Activated T-helper 2 cell treated with anti-CD3 and anti-CD28 coated beads, Interferon-gamma antibody, Interleukin-2, Interleukin-4, amounts not matched to agents 10 μg/mL and 5 μg/mL and 100 μg/mL, durations not matched to agents 14 hours and 24 hours and 36 hours (primary cell): ENCODE measurements at places on chromosomes 6 and 20. TPM values are rescaled to one million over a fixed set of nuclear protein-coding genes. Genes with fewer than 3 reads are reported as not detected.

PPIL1 gene
- 52.4 and 54.8 TPM in 2 replicates for total RNA-seq

SLC17A9 gene
- total RNA-seq: 20.2 and 21.4 TPM in 2 replicates

TPX2 gene
- 82.8 and 83.0 TPM in 2 replicates for total RNA-seq

GRCh38 chr20:41029150-41029901, 704 bp downstream of the TOP1 start:
- H3K4me1 ChIP-seq: peaks cover 47% of the 10 kb centered on the region
- peak; percentile 43 for DNase-seq
- H3K36me3 ChIP-seq: peaks cover 49% of the 10 kb centered on the region
- peak overlapping the region; percentile 82 for H3K4me3 ChIP-seq
- peak overlapping the region; percentile 76 for H3K27ac ChIP-seq

LTB gene
- 16.3 and 16.6 TPM in 2 replicates for total RNA-seq

PAK5 gene
- not detected in 2 replicates for total RNA-seq

GRCh38 chr20:50395251-50395729, 114.9 kb upstream of the PTPN1 start:
- H3K27ac ChIP-seq: no peak overlapping the region
- H3K4me3 ChIP-seq: no peak overlapping the region
- H3K36me3 ChIP-seq: no peaks in the 10 kb centered on the region
- DNase-seq: no peak
- peaks cover 11% of the 10 kb centered on the region for H3K4me1 ChIP-seq

OLIG3 gene
- total RNA-seq: not detected in 2 replicates

GRCh38 chr20:52056203-52057062, 135.1 kb downstream of the ZFP64 start:
- DNase-seq: no peak
- H3K27ac ChIP-seq: no peak overlapping the region
- H3K4me3 ChIP-seq: no peak overlapping the region
- H3K27me3 ChIP-seq: no peaks in the 10 kb centered on the region

DNA sequence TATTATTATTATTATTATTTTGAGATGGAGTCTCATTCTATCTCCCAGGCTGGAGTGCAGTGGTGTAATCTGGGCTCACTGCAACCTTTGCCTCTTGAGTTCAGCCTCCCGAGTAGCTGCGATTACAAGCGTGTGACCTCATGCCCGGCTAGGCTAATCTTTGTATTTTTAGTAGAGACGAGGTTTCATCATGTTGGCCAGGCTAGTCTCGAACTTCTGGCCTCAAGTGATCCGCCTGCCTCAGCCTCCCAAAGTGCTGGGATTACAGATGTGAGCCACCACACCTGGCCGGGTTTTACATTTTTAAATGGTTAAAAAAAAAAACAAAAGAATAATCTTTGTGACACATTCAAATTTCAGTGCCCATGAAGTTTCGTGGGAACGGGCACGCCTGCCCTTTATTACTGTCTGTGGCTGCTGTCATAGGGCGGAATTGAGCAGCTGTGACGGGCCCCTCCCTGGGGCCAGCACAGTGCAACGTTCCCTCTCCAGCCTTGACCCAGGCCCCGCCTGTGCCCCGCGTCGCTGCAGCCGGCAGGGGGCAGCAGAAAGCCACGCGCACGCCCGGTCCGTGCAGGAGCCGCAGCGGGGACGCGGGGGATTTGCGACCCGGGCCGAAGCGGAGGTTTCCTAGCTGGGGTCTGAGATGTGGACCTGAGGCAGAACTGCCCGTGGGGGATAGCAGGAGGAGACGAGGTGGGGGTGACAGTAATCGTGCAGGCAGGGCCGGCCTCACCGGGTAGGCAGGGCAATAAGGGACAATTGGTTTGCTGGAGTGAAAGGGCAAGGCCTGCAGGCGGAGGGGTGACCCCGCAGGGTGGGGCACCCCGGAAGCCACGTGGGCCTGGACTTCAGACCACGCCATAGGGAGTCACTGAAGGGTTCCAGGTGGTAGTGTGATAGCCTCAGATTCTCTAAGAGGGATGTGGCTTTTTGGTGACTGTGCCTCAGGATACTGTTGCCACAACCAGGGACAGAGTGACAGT, 54.3 kb downstream of the SYTL3 start:
- H3K4me1 ChIP-seq: peaks cover 24% of the 10 kb centered on the region
- DNase-seq: peak; percentile 71

FNDC1 gene
- total RNA-seq: 0.05 TPM in 1 of 2 replicates, not detected in the other

OR12D3 gene
- total RNA-seq: not detected in 2 replicates

ARMC12 gene
- total RNA-seq: 0.89 and 0.97 TPM in 2 replicates

DNA sequence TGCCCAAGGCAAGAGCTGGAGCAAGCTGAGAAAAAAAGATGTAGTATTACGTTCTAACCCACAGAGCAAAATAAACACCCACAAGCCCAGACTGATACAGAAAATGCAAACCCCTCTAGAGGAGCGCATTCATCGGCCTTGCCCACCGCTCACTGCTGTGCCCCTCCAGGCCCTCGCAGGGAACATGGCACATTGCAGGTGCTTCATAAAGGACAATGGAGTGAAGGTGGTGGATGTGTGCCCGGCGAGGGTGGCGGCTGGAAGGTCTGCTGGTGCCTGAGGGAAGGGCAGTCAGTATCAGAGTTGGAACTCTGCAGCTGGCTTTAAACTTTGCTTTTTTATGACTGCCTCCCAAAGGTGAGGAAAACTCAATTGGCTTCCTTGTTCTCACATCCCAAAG, 18.5 kb upstream of the IRF4 start:
- peaks cover 25% of the 10 kb centered on the region for H3K27me3 ChIP-seq
- no peak overlapping the region for H3K27ac ChIP-seq
- H3K4me1 ChIP-seq: peaks cover 9% of the 10 kb centered on the region
- no peak overlapping the region for H3K4me3 ChIP-seq

- H3K4me1 ChIP-seq: peaks cover 13% of the 10 kb centered on the region
- DNase-seq: no peak
- no peak overlapping the region for H3K27ac ChIP-seq
- no peaks in the 10 kb centered on the region for H3K27me3 ChIP-seq
- no peak overlapping the region for H3K4me3 ChIP-seq
- H3K36me3 ChIP-seq: peaks cover 52% of the 10 kb centered on the region
These were observed 16.7 kb upstream of the TBC1D20 start for GRCh38 chr20:478949-479429.

C20orf141 gene
- not detected in 2 replicates for total RNA-seq

DNA sequence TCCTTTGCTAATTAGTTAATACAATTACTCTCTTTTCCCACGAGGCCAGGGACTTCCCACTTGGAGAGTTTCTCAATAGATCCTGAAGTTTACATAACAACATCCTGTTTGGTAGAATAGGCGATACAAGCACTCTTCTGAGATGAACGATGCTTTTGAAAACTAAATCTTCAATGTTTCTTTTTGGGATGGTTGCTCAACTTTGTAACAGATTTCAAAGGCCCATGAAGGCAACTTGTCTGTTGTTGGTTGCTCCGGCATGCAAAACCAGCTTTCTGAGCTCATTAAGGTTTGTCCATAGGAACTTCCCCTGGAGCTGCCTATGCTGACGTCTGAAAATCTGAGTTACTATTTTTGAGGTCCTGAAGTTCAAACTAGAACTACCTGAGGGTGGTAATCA, 25.9 kb upstream of the ROS1 start:
- H3K36me3 ChIP-seq: no peaks in the 10 kb centered on the region
- H3K4me1 ChIP-seq: peaks cover 1% of the 10 kb centered on the region
- H3K27ac ChIP-seq: no peak overlapping the region
- DNase-seq: no peak

DNA sequence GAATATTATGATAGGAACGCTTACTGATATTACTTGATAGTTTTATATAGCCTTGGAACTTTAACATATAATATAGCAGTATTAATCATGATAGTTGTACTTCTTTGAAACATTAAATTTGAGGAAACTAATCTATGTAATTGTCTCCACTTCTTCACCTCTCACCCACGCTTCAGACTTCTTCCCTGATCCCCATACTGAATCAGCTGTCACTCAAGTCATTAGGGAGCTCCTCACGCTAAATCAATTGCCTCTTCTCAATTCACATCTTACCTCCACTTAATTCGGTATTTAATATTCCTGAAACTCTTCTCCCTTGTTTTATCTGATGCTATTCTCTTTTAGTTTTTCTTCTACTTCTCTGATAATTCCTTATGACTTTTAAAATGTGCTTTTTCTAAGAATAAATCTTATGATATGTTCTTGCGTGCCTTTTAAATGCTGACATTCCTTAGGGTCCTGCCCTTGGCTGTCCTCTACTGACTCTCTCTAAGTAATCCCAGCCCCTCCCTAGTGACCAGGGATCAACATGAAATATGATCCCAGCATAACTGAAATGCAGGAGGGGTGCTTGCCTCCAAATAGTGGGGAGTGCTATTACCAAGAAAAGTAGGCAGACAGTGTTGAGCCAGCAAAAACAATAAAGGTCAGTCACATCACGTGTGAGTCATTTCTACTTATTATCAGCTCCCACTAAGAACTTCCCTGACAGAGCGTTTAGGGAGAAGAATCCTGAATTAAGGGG, 9.9 kb downstream of the ANKRD66 start:
- no peak overlapping the region for H3K27ac ChIP-seq
- no peak overlapping the region for H3K4me3 ChIP-seq
- no peaks in the 10 kb centered on the region for H3K4me1 ChIP-seq
- no peaks in the 10 kb centered on the region for H3K27me3 ChIP-seq
- DNase-seq: no peak
- H3K36me3 ChIP-seq: no peaks in the 10 kb centered on the region

HLA-DPB1 gene
- total RNA-seq: 11.8 and 12.6 TPM in 2 replicates

DNA sequence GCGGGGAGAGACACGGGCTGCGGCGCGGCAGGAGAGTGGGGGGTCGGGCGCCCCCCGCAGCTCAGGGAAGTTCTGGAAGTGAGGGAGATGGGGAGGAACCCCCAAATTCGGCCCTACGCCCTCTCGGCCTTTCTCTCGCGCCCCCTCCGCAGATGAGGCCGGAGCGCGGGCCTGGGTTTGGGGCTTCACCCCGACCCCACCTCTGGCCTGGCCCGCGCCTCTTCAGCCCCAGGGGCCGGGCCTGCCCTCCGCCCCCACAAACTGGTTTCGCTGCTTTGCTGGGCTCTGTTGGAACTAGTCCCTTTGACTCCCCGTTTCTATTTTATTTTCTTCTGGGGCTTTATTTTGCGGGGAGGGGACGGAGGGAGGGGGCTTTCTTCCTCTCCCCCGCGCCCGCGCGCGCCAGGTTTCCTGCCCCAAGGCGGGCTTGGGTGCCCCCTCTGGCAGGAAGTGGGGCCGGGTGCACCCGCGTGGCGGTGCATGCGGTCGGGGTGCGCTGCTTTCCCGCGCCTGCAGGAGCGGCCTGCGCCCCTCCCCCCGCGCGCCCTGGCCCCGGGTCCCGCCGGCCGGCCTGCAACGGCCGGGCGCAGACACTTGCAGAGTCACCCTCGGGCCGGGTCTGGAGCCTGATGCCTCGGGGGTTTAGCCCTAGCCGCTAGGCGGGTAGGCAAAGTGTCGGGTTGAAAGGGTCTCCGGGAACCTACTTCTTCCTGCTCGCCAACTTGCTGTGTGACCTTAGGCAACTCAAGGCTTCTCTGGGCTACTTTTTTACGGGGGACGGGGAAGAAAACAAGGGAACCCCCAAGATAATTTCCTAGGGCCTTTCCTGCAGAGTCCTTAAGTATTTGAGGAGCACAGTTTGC, 1.3 kb downstream of the HMGA1 start:
- H3K4me1 ChIP-seq: peaks cover 50% of the 10 kb centered on the region
- no peaks in the 10 kb centered on the region for H3K27me3 ChIP-seq
- peak overlapping the region; percentile 91 for H3K4me3 ChIP-seq
- peak overlapping the region; percentile 94 for H3K27ac ChIP-seq
